ENCODE measurements at places on chromosomes 7 and 10.

- DNase-seq: no peak
Measured at GRCh38 chr7:42338231-42338915, 101.4 kb upstream of the GLI3 start.

DNA sequence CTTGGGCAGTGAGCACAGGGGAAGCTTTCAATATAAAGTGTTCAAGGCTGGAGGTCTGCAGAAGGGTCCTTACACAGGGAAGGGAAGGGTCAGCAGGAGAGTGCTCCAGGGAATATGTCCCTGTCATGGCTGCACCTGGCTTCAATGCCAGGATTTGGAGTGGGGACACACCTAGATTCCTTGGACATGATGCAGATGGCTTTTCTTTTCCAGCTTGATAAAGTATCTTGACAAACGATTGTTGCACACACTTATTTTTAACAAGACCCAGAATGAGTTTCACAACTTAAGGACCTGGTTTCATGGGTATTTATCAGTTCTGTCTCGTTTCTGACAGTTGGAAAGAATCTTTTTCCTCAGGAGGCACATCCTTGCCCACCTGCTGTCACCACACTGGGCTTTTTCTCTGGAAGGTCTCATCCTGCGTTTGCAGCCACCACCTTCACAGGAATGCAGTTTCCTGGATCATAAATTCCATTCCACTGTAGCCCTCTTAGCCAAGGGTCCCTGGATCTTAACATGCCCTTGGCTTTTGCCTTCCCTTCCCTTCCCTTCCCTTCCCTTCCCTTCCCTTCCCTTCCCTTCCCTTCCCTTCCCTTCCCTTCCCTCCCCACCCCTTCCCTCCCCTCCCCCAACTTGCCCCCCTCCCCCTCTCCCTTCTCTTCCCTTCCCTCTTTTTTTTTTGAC is 21.7 kb downstream of the SRRM3 start:
- DNase-seq: no peak

DNA sequence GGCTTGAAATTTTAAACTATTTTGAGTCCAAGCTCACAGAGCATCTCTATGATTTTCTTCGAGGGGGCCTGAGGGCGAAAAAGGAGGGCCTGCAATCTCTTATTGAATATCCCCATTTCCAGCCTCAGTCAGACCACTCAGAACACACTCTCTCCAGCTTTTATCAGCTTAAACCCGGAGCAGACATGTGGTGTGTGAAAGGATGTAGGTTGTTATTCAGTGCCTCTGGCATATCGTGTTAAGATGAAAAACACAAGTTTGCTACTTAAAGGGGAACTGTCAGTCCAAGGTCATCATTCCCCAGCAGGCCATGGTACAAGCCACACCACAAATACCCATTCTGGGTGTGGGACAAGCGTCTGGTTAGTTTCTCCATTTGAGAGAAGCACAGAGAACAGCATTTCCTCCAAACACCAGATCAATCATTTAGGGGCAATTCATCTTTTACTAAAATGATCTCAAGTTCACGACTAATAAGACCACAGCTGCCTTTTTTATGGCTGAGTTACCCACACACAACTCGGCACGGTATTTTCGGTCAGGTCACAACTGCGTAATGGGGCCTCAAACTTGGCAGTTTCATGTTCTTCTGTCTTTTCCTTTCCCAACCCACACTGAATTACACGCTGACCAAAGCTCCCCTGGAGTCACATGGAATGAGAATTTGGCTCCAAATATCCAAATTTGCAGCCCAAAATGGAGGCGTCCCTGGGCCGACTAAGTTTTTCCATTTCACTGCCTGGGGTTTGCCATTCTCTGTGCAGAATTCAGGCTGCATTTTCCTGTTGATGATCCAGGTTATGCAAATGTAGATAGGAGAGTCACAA is 188.4 kb downstream of the SEM1 start:
- DNase-seq: no peak

- DNase-seq: no peak
Measured at GRCh38 chr7:129489491-129489890, 12.8 kb upstream of the SMKR1 start.

DNA sequence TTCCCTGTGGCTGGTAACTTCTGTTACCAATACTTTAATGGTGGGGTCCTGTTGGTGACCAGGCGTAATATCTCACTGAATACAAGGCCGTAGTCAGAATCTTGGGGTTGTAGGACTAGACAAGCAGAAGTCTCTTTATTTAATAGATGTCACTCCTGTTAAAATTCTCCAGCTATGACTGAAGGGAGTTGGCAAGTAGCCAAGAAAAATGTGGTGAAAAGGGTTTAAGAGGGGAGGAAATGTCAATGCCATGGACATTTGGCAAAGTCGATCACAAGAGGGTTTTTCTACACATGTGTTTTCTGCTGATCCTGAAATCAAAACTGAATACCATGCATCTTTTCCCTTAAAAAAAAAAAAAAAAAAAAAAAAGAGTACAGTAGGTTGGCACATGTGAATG is 533.5 kb downstream of the AUTS2 start:
- DNase-seq: peak; percentile 42

GRCh38 chr10:33334805-33335550 is 511 bp upstream of the NRP1 start:
- DNase-seq: peak; percentile 12

GRCh38 chr7:158017111-158018097 is 570.2 kb downstream of the PTPRN2 start:
- DNase-seq: no peak

DNA sequence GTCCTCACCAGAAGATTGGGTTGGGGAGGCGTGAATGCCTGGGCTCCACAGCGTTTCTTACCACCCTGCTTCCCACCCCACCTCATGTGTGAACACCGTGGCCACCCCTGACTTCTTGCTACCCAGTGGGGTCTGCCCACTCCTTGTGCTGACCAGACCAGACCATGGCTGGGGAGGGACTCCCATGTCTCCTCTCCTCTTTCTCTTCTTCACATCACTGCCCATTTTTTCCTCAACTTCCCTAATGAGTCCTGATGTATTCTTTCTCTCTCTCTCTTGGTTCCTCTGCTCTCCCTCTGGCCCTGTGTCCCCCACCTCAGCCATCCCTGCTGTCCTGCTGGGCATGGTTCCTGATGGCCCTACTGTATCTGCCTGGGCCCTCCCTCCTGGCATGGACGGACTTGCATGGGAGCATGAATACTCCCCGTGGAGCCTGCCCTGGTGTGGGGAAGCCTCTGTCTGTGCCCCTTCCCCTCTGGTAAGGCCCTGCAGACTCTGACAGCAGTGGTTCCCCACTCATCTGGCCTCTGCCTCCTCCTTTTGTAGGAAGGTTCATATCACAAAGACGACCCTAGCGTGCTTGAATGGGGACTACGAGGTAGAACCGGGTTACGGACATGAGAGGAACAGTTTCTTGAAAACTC is 85.5 kb downstream of the ADCY1 start:
- DNase-seq: no peak

- DNase-seq: no peak
Measured at GRCh38 chr10:76082232-76082631, 650.8 kb downstream of the LRMDA start.

DNA sequence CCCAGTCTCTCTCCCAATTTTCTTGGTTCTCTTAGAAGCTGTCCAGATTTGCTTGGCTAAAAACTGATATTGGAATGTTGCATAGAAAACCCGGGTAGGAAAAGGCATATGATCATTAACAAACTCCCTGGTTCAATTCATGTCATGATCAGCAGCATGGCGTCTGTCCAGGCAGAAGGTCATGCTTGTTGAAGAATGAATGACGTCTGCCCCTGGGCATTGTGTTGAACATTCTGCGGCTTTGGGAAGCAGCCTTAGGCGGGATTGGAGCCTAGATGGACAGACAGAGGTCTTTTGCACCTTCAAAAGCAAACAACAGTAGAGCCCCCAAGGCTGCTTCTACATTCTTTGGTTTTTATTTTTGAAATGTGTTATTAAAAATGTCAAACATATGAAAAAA is 7.7 kb upstream of the MINDY3 start:
- no peak for DNase-seq

- DNase-seq: no peak
Measured at GRCh38 chr10:73076360-73077183, 20.1 kb downstream of the P4HA1 start.

- peak; percentile 8 for DNase-seq
Measured at GRCh38 chr10:89346405-89347254, 18.8 kb downstream of the IFIT3 start.

- no peak for DNase-seq
Measured at GRCh38 chr10:99403674-99404073, 26.8 kb downstream of the GOT1 start.

DNA sequence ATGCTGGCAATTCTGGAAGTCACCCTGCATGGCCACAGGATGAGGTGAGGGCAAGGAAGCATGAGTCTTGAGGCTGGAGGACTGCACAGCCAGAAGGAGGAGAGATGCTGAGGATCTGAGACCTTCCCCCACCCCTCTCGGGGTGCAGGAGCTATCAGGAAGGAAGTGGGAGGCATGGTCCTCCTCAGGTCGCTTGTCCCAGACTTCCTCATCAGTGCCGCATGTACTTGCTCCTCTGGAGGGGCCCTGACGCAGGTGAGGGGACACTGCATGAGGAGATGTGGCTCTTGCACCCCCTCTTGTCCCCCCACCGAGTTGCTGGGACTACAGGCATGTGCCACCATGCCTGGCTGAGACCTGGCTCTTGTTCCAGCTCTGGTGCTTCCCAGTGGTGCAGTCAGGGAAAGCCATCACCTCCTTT is 5.7 kb upstream of the ZMIZ1 start:
- no peak for DNase-seq

DNA sequence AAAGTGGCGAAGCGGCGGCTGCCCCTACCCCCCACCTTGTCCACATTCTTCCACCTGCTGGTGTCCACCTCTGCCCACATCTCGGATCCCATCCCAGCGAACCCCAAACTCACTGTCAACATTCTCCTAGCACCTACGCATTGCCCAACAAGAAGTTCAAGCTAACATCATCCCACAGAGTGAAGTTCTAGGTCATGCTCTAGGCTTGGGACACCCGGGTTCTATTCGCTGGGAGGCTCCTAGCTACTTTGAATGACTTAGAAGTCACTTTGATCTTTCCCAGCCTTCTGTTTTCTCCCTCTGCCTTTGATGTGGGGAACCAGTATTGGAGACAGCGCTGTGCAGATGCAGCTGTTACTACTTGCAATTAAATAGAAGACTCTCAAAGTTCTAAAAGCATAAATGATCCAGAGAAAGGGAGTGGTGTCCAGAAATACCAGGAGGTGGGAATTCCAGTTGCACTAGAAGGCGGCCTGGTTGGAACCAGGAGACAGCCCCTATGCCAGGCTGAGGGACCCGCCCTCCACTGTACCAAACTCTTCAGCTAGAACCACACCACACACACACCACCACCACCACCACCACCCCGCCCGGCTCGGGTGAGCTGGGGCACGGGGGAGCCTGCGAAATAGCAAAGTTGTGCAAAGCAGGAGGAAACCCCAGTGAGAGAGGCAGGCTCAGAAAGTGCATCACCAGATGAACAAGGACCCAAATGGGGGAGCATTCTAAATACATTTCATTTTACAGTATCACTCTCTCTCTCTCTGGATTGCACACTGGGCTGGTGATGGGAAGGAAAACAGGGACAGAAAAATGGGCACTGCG is 5.5 kb upstream of the VGF start:
- no peak for DNase-seq

DNA sequence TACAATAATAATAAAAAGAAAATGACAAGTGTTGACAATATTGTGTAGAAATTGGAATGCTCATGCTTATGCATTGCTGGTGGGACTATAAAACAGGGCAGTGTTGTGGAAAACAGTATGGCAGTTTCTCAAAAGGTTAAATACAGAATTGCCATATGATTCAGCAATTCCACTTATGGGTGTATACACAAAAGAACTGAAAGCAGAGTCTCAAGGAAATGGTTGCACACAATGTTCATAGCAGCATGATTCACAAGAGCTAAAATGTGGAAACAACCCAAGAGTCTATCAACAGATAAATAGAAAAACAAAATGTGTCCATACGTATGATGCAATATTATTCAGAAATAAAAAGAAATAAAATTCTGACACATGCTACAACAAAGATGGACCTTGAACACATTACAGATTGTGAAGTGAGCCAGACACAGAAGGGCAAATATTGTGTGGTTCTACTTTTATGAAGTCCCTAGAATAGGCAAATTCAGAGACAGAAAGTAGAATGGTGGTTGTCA is 64.8 kb upstream of the GRM8 start:
- no peak for DNase-seq

DNA sequence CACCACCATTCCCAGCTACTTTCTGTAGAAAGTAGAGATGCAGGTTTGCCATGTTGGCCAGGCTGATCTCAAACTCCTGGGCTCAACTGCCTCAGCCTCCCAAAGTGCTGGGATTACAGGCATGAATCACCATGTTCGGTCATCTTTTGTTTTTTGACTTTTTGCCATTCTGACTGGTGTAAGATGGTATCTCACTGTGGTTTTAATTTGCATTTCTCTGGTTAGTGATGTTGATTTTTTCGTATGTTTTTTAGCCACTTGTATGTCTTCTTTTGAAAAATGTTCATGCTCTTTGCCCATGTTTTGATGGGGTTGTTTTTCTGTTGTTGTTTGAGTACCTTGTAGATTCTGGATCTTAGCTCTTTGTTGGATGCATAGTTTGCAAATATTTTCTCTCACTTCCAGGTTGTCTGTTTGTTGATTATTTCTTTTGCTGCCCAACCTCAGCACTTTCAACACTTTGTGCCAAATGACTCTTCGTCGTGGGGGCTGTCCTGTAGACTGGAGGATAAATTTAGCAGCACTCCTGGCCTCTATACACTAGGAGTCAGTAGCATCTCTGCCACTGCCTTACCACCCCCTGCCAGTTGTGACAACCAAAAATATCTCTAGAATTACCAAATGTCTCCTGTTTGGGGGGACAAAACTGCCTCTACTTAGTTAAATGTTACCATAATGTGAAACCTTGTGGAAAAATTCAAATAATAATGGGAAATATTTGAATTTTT is 6.5 kb upstream of the CPED1 start:
- DNase-seq: no peak

GRCh38 chr7:23207021-23207420 is 25.2 kb downstream of the NUP42 start:
- no peak for DNase-seq

DNA sequence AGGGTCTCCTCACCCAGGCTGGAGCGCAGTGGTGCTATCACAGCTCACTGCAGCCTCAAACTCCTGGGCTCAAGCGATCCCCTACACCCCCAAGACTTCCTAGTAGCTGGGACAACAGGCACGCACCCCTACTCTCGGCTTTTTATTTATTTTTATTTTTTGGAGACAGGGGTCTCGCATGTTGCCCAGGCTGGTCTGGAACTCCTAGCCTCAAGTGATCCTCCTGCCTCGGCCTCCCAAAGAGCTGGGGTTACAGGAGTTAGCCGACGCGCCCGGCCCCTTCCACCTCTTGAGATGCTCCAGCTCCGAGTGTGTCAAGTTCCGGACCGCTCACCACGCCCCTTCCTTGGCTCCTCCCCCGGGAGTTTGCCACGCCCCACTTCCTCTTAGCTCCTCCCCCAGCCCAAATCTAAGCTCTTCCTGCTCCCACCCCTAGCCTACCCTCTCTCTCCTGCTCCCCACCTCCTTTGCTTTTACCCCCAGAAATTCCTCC is 6.3 kb downstream of the NAT16 start:
- DNase-seq: peak; percentile 51

- DNase-seq: no peak
Measured at GRCh38 chr7:124692425-124692824, 73.2 kb downstream of the GPR37 start.
